ENCODE measurements at places on chromosomes 6 and 20.

DNA sequence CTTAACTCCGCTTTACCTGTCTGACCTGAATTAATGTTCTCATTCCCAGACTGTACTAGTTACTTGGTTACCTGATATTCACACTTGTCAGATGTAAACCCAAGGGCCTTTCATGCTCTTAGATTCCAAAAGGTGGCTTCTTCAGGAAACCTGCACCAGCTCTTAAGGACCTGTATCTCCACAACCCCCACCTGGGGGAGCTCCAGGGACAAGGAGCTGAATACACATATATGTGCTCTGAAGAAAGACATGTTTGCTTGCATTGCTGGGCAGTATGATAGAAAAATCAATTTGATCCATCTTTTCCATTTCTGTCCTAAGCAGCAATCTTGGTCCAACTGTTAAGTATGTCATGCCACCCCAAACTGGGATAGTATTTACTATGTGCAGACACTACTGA lies 64.8 kb upstream of the POU3F2 start:
- no peak for DNase-seq

DNA sequence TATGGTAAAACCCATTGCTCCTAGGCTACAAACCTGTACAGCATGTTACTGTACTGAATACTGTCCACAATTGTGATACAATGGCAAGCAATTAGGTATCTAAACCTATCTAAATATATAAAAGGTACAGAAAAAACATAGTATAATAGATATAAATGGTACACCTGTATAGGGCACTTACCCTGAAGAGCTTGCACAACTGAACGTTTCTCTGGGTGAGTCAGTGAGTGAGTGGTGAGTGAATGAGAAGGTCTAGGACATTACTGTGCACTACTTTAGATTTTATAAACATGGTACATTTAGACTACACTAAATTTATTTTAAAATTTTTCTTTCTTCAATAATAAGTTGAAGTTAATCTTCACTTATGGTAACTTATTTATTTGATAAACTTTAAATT lies 119.9 kb upstream of the CEP85L start:
- no peak for DNase-seq

- DNase-seq, result no peak
Measured at GRCh38 chr20:42134265-42135098, 516.3 kb upstream of the CHD6 start.

DNA sequence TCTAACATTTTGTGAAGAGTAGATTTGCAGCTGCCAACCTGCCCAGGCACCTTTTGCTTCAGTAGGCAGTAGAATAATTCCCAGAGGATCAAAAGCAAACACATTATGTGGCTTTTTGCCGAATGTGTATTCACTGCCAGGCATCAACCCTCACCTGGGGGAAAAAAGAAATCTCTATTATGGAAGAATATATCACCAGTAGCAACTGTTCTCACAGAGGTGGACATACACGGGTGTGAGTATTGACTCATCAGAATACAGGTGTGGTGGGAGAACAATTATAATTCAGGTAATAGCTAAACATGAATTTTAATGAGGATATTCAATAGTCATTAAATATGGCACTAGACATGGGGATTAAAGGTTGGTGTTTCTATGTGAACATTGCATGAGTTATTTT lies 910.7 kb downstream of the TFAP2A start:
- DNase-seq, result no peak

GRCh38 chr20:45695496-45695895 lies 6.3 kb upstream of the WFDC13 start:
- DNase-seq, result no peak

DNA sequence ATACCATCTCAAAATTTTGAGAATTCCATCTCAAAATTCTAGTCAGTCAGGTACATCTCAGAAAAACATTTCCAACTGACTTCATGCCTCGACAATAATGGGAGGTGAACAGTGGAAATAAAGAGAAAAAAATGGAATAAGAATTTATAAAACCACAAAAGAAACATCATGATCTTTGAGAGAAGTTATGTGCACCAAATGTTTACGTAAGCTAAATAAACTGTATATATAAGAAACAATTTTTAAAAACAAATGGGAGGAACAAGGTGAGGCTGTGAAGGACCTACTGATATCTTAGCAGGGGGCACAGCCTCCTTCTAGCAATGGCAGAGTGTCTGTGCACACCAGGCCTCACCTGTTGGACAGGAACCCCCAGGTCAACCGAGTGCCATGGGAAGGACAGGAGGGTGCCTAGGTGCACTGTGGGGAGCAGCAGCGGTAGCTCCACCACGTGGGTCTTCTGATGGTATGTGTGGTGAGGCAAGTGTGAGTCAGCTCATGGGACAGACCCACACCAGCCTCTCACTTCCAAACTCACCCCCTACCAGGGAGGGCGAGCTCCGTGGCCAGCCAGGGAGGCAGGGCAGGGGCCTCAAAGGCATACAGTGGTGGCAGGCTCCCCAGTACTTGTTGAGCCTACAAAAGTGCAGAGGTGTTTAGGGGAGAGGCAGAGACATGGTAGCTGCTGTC lies 23.2 kb downstream of the DIDO1 start:
- no peak for DNase-seq

- no peak for DNase-seq
Measured at GRCh38 chr6:123901436-123901835, 97.8 kb downstream of the NKAIN2 start.

GRCh38 chr20:19415786-19416185 lies 203.3 kb downstream of the SLC24A3 start:
- DNase-seq, result no peak

- no peak for DNase-seq
Measured at GRCh38 chr6:136647363-136647852, 97.2 kb upstream of the MAP7 start.

DNA sequence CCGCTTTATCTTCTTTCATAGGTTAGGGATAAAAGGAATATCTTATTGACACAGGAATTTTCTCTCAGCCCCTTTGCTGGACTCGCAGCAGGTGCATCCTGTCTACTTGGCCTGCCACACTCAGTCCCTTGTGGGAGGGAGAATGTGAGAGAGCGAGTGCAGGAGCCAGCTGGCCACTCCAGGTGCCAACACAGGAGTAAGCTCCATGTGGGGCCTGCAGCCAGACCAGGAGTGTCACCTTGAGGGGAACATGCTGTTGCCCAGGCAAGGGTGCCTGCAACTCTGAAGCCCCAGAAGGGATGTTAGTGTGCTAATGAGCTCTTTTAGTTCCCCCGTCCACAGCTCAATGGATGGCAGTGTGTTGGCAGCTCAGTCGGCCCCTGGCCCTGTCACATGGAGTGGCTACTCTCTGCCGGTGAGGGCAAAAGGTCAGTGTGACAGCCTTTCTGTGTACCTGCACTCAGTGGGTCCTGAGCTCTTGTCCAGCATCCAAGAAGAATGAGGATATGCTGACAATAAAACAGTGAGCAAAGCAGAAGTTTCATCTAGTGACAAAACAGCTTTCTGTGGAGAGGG lies 57.1 kb downstream of the CRYBG1 start:
- DNase-seq, result no peak

- no peak for DNase-seq
Measured at GRCh38 chr20:25282034-25282781, 34.3 kb downstream of the PYGB start.

DNA sequence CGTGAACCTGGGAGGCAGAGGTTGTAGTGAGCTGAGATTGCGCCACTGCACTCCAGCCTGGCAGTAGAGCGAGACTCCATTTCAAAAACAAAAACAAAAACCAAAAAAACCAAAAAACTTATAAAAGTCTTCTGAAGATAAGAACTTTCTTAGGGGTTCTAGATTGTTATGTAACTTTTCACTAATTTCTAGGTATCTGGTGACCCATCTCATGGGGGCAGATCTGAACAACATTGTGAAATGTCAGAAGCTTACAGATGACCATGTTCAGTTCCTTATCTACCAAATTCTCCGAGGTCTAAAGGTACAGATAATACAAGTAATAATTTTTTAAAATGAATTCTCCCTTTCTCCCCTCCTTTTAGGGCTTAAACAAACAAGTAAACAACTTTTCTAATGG lies 45.1 kb downstream of the MAPK14 start:
- no peak for DNase-seq

- no peak for DNase-seq
Measured at GRCh38 chr6:20154753-20155152, 57.5 kb downstream of the MBOAT1 start.

- DNase-seq, result no peak
Measured at GRCh38 chr20:6333110-6333509, 210.3 kb upstream of the FERMT1 start.

GRCh38 chr6:110828396-110828795 lies 13.1 kb upstream of the CDK19 start:
- no peak for DNase-seq

GRCh38 chr6:143197377-143197776 lies 136.7 kb downstream of the AIG1 start:
- DNase-seq, result no peak

GRCh38 chr20:1632178-1632577 lies 12.4 kb upstream of the SIRPB1 start:
- no peak for DNase-seq

GRCh38 chr6:110043366-110043994 lies 65.4 kb downstream of the GPR6 start:
- no peak for DNase-seq

GRCh38 chr6:35019831-35020230 lies 121.3 kb downstream of the TCP11 start:
- no peak for DNase-seq

- no peak for DNase-seq
Measured at GRCh38 chr20:57950764-57951485, 241.1 kb upstream of the PMEPA1 start.

GRCh38 chr6:127539272-127539671 lies 20.1 kb upstream of the MTCL3 start:
- DNase-seq, result no peak

GRCh38 chr20:45998337-45998736 lies 10.4 kb upstream of the MMP9 start:
- DNase-seq, result no peak

DNA sequence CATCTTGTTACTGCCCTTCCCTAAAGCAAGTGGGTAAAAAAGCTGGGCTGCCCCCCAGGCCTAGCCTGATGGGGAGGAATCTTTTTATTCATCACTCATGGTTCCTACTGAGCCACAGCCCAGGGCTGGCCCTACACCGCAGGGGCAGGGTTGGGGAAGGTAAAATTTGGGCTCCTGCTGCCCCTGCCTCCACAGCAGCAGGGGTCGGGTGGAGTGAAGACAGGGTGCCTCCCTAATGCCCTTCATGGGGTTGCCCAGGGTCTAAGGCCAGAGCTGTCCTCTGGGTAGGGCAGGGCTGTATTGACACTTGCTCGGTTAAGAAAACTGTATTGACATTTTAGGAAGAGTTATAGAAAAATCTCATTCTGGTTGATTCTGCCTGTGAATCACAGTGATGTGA lies 8.9 kb upstream of the PSMG4 start:
- DNase-seq, result no peak

- DNase-seq, result no peak
Measured at GRCh38 chr6:27503436-27504030, 30.6 kb upstream of the ZNF184 start.

DNA sequence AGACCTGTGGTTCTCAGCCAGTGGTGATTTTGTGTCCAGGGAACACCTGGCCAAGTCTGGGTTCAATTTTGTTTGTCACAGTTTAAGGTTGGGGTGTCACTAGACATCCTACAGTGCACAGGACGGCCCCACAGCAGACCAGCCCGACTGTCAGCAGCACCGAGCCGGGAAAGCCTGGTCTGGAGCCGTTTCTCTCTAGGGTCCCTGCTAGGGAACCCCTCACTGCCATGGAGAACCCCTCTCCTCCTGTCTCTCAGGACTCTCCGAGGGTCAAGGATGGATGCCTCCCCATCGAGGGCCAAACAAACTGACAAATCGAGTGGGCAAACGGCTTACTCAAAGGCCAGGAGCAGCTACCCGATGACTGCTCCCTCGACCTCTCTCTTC lies 15.8 kb upstream of the STX16 start:
- DNase-seq, result no peak

DNA sequence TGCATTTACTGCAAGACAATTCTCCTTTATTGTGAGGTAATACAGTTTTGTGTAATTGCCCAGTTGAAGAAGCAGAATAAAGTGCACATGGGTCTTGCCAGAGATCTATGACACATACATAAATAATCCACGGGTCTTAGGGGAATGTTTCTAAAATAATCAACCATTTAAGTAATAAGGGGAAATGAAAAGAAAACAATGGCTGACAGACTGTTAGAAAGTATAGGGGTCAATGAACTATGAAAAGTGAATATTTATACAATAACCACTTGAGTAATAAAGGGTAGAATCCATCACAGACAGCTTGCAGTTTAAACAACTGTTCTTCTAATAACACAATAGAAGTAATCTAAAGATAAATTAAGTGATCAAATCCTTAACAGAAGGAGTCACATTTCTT lies 477.2 kb downstream of the EYS start:
- no peak for DNase-seq

DNA sequence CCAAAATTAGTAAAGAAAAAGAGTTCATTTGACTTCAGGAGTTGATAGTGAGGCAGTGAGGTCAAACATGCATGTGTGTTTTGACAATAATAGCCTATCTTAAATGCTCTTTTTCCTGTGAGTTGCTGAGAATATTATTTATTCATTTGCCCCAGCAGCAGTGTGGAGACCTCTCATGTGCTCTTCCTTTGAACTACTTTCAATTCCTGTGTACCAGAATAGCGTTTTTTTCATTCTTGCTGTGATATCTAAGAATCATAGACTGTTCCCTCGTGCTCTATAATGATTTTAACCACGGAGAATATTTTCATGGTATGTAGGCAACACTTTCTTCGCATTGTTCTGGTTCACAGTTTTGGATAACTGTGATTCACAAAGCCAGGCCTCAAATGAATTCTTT lies 5.2 kb downstream of the CDYL start:
- no peak for DNase-seq

DNA sequence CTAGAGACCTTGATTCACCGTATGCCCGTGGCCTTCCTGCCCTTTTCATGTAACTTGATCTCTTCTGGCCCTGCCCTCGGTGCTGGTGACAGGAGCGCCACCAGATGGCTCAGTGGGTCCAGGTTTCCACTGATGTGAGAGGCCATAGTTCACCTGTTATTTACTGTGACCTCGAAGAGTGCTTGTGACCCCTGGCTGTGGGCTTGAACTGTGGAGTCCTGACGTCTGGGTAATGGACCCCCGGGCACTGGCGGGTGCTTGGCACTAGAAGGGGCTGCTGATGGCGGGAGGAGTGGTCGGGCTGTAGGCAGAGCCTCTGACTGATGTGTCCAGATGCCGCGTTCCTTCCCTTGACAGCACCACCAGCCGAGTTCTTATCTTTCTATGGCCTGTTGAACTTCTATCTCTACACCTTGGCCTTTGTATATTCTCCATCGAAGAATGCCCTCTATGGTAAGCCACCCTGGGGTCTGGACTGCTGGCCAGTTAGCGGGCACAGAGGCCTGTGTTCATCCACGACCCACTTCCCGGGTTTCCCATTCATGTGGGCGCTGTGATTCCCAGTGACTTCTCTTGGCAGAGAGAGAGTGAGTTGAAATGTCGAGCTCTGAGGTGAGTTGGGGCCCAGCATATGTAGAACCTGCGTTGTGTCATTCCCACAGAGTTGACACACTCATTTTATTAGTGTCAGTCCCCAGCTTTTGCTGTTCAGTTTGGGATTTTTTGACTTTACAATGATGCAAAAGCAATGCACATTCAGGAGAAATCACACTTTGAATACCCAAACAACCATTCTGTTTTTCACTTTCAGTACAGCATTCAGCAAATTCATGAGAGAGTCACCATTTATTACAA lies 14.9 kb downstream of the DYNLT1 start:
- DNase-seq, result no peak

GRCh38 chr6:70289299-70289698 lies 13.6 kb downstream of the COL9A1 start:
- DNase-seq, result no peak

- no peak for DNase-seq
Measured at GRCh38 chr6:145887969-145888368, 73.4 kb upstream of the FBXO30 start.

Data from cortex of kidney (tissue), 1 donor.